Astrocyte (in vitro differentiated cells and primary cell): ENCODE measurements at places on chromosomes 11 and 22. TPM values are rescaled to one million over a fixed set of nuclear protein-coding genes. Genes with fewer than 3 reads are reported as not detected.
A peak's percentile ranks its signal among the peaks of the same experiment; 100 is the strongest.

DNA sequence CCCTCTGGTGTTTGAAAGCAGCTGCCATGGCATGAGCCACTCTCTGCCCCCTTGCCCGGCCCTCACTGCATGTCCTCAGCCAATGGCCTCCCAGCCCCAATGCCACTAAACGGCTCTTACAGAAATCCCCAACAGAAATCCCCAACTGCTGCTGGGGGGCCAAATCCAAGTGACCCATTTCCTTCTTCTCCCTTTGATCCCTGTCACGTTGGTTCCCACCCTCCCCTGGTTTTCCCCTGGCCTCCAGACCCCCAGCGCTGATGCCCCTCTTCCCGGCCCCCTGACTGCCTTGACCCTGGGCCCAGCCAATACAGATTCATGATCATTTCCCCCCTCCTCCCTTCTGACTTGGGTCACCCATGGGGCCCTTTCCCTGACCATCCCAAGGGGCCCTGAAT lies 30.9 kb downstream of the IGLL1 start:
- H3K27me3 ChIP-seq = peaks cover 4% of the 10 kb centered on the region
- no peak overlapping the region for H3K27ac ChIP-seq
- no peak overlapping the region for H3K4me3 ChIP-seq
- no peaks in the 10 kb centered on the region for H3K36me3 ChIP-seq
- no peaks in the 10 kb centered on the region for H3K4me1 ChIP-seq

DNA sequence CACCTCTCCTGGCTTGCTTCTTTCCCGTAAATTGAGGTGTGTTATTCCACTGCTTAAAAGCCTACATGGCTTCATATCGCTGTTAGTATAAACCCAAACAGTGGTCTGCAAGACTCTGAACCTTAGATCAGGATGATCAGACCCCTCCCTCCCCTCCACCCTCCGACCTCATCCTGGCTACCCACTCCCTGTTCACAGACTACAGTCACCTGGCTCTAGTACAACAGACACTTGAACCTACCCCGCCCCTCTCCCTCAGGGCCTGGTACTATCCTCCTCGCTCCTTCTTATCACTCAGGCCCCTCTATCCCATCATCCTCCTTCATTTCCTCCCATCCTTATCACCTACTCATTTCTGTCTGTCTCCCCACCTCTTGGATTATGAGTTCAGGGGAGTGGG lies 20.1 kb downstream of the PTPRJ start:
- no peak overlapping the region for H3K27ac ChIP-seq
- H3K4me3 ChIP-seq = no peak overlapping the region
- no peaks in the 10 kb centered on the region for H3K27me3 ChIP-seq
- DNase-seq = no peak
- H3K4me1 ChIP-seq = peaks cover 13% of the 10 kb centered on the region

DNA sequence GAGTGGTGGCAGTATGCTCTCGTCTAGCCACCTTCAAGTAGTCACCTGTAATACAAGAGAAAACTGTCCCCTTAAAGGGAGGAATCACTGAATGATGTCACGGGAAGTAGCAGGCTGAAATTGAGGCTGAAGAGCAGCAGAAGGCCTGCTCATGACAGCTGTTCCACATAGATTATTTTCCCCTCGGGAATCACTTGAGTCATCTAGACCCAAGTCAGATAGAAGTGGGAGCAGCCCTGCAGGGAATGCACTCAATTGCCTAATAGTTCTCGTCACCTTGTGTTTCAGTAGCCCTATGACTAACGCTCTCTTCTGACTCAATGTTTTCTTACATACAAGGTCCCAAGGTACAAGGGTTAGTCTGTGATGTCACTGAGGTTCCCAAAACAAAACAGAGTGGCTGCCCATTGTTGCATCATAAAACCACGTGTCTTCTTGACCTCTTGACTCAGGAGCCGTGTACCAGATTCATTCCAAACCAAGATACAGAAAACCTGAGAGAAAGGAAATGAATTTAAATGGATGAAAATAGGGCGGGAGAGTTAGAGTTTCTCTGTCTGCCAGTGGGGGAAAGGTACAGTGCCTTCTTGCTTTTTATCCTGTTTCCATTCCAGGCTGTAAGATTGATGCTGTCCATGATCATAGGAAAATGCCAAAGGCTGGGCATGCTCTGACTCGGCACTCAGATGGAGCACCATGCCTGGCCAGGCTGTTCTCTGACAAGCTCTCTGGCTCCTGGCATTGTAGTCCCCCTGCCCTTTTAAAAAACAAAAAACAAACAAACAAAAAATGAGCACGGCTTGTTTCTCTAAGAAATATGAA lies 21.6 kb upstream of the C11orf96 start:
- H3K4me1 ChIP-seq = peaks cover 38% of the 10 kb centered on the region
- no peak overlapping the region for H3K4me3 ChIP-seq
- DNase-seq = peak; percentile 100
- H3K36me3 ChIP-seq = peaks cover 17% of the 10 kb centered on the region
- H3K27me3 ChIP-seq = no peaks in the 10 kb centered on the region

DNA sequence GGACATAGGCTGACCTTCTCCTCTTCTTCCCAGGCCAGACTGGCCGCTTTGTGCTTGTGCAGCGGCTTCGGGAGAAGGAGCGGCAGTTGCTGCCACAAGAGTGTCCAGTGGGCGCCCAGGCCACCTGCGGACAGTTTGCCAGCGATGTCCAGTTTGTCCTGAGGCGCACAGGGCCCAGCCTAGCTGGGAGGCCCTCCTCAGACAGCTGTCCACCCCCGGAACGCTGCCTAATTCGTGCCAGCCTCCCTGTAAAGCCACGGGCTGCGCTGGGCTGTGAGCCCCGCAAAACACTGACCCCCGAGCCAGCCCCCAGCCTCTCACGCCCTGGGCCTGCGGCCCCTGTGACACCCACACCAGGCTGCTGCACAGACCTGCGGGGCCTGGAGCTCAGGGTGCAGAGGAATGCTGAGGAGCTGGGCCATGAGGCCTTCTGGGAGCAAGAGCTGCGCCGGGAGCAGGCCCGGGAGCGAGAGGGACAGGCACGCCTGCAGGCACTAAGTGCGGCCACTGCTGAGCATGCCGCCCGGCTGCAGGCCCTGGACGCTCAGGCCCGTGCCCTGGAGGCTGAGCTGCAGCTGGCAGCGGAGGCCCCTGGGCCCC lies 1.4 kb downstream of the RASSF7 start:
- H3K4me3 ChIP-seq = no peak overlapping the region
- peaks cover 8% of the 10 kb centered on the region for H3K4me1 ChIP-seq
- no peaks in the 10 kb centered on the region for H3K36me3 ChIP-seq
- DNase-seq = no peak

DNA sequence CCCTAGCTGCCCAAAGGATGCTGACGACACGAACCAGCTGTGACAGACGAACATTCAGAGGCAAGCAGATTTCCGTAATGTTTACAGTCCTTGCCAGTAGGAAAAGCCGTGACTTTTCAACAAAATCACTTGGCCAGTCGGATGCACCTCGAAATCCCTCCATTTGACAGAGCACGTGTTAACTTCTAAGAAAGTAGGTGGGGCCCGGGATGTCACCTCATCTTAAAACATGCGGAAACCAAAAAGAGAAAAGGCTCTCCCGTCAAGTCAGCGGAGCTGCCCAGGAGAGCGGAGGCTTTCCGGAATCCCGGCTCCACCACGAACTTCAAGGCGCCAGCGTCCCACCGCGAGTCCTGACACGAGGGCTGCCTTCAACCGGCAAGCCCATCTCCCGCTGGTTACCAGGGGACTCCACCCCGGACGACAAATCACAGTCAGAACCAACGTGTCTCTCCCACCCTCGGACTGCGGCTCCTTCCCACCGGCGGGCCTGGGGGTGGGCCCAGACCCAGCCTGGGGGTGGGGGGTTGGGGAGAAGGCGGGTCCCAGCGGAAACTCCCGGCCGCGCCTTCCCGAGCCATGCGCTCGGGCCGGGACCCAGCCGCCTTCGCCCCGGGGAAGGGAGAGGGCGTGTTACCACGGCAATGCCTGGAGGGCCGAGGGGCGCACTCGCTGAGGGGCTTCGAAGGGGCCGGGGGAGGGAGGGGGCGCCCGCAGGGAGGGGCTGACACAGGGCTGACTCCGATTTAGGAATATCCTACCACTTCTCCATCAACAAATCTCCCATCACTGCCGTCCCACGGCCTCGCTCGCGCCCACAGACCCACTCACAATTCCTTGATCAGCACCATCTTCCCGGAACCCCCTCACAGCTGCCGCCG lies 475 bp downstream of the PITPNB start:
- H3K4me3 ChIP-seq = peak overlapping the region; percentile 85
- H3K27ac ChIP-seq = peak overlapping the region; percentile 86
- no peaks in the 10 kb centered on the region for H3K27me3 ChIP-seq
- peaks cover 26% of the 10 kb centered on the region for H3K4me1 ChIP-seq

- H3K4me3 ChIP-seq = no peak overlapping the region
- no peaks in the 10 kb centered on the region for H3K36me3 ChIP-seq
- peaks cover 14% of the 10 kb centered on the region for H3K4me1 ChIP-seq
- no peak overlapping the region for H3K27ac ChIP-seq
- DNase-seq = no peak
Observed at GRCh38 chr11:126313826-126314225, 10.0 kb downstream of the DCPS start.

- DNase-seq = no peak
- no peaks in the 10 kb centered on the region for H3K4me1 ChIP-seq
- H3K27ac ChIP-seq = no peak overlapping the region
- peaks cover 3% of the 10 kb centered on the region for H3K27me3 ChIP-seq
- no peak overlapping the region for H3K4me3 ChIP-seq
Observed at GRCh38 chr11:117738246-117738957, 58.6 kb downstream of the DSCAML1 start.

DNA sequence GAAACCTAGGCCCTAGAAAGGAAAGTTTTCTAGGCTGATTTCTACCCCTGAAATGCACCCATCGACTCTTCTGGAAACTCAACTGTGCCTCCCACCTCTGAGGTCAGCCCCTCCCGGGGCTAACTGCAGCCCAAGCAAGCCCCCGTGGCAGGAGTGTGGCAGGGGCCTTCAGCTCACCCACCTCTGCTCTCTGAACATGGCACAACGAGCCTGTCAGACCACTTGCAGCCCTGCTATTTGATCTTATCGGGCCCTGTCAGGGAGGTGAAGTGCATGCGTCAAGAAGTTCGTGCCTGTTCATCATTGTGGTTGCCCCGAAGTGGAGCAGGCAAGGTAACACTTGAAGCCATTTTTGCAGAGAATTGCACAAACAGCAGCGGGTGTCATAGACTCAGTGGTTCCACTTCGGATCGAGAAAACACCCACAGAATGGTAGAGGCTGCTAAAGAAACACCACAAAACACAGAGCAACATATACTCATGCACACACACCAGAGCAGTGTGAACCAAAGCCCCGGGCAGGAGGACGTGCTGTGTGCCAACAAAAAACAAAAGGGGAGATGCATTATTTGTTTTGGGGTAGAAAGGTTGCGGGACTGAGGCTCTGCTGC lies 262.7 kb downstream of the ETS1 start:
- H3K4me1 ChIP-seq = peaks cover 4% of the 10 kb centered on the region
- no peaks in the 10 kb centered on the region for H3K36me3 ChIP-seq
- H3K4me3 ChIP-seq = no peak overlapping the region
- no peak overlapping the region for H3K27ac ChIP-seq
- DNase-seq = no peak

DNA sequence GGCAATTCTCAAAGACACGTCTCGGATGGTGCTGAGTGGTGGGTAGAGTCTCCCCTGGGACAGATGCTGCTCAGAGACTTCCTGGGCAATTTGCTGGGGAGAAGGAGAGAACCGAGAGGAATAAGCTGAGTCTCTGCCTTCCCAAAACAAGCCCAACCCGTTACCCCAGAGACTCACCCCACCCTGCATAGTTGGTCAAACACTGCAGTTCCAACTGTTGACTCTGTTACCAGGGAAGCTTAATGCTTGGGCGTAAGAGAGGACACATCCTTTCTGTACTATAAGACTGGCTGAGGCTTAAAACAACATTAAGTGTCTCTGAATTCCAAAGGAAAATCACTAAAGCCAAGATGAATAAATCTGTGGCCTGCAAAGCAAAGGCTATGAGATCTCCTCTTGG lies 68.1 kb downstream of the CCDC81 start:
- no peak overlapping the region for H3K4me3 ChIP-seq
- no peaks in the 10 kb centered on the region for H3K27me3 ChIP-seq
- H3K27ac ChIP-seq = no peak overlapping the region
- H3K4me1 ChIP-seq = peaks cover 16% of the 10 kb centered on the region

GRCh38 chr11:71206186-71206585 lies 46.2 kb downstream of the SHANK2 start:
- H3K4me3 ChIP-seq = no peak overlapping the region
- H3K4me1 ChIP-seq = no peaks in the 10 kb centered on the region
- H3K27ac ChIP-seq = no peak overlapping the region
- no peak for DNase-seq
- H3K27me3 ChIP-seq = no peaks in the 10 kb centered on the region

DNA sequence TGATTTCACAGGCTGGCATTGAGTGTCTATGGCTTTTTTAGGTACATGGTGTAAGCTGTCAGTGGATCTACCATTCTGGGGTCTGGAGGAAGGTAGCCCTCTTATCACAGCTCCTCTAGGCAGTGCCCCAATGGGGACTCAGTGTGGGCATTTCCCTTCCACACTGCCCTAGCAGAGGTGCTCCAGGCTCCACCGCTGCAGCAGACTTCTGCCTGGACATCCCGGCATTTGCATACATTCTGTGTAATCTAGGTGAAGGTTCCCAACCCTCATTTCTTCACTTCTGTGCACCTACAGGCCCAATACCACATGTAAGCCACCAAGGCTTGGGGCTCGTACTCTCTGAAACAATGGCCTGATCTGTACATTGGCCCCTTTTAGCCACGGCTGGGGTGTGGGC lies 78.3 kb downstream of the RNF169 start:
- H3K36me3 ChIP-seq = peaks cover 2% of the 10 kb centered on the region
- DNase-seq = no peak
- H3K4me3 ChIP-seq = no peak overlapping the region
- no peaks in the 10 kb centered on the region for H3K27me3 ChIP-seq
- no peak overlapping the region for H3K27ac ChIP-seq
- H3K4me1 ChIP-seq = peaks cover 7% of the 10 kb centered on the region

GRCh38 chr22:37887584-37888378 lies 18.3 kb upstream of the MICALL1 start:
- no peak overlapping the region for H3K27ac ChIP-seq
- DNase-seq = peak; percentile 68
- peaks cover 10% of the 10 kb centered on the region for H3K4me1 ChIP-seq
- H3K27me3 ChIP-seq = no peaks in the 10 kb centered on the region

- no peak overlapping the region for H3K4me3 ChIP-seq
- H3K27me3 ChIP-seq = no peaks in the 10 kb centered on the region
- no peak for DNase-seq
- H3K4me1 ChIP-seq = no peaks in the 10 kb centered on the region
- no peak overlapping the region for H3K27ac ChIP-seq
- H3K36me3 ChIP-seq = no peaks in the 10 kb centered on the region
Observed at GRCh38 chr11:95486466-95486865, 255.5 kb upstream of the SESN3 start.

Gene ZNRF3
- 5.8 and 5.9 TPM in 2 replicates for total RNA-seq

Gene PGA4
- 0.79 and 0.86 TPM in 2 replicates for total RNA-seq

Gene YPEL4
- 0.09 and 0.62 TPM in 2 replicates for total RNA-seq

Gene CD59
- 587 and 662 TPM in 2 replicates for total RNA-seq

Gene TRIM49D2
- total RNA-seq = not detected in 2 replicates

Gene LARGE2
- total RNA-seq = 0.36 and 1.1 TPM in 2 replicates

Gene GRIA4
- 0.27 and 0.53 TPM in 2 replicates for total RNA-seq
